Activated CD4-positive, alpha-beta T cell treated with anti-CD3 and anti-CD28 coated beads, Interleukin-2, amount 10 ng/mL, durations not matched to agents 7 days and 5 days (primary cell): ENCODE measurements at places on chromosomes 3 and 15. TPM values are rescaled to one million over a fixed set of nuclear protein-coding genes. Genes with fewer than 3 reads are reported as not detected.

The RNU5B-1 gene
- total RNA-seq = 36.1 TPM

The PYGO1 gene
- total RNA-seq = not detected

The SI gene
- total RNA-seq = not detected

The ABHD5 gene
- 13.0 TPM for total RNA-seq

The HYAL1 gene
- total RNA-seq = not detected

The IL17RD gene
- total RNA-seq = not detected

DNA sequence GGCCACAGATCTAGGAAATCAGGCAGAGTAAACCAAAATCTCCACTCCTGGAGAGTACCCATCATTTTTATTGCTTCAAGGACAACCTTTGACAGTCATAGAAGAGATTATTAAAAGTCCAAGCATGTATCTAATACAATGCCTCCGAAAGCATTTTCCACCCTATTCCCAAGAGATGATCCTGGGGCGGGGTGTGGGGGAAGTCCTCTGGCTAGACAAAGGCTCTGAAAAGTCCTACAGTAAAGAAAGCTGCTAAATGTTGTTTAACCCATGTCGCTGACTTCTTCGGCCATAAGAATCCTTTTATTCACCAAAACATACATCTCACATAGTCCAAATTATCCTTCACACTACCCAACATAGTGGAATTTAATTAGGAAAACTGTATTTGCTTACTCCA, 115.7 kb upstream of the STT3B start:
- H3K27me3 ChIP-seq = no peaks in the 10 kb centered on the region
- no peaks in the 10 kb centered on the region for H3K36me3 ChIP-seq
- DNase-seq = no peak
- H3K27ac ChIP-seq = no peak overlapping the region
- peaks cover 6% of the 10 kb centered on the region for H3K4me1 ChIP-seq

DNA sequence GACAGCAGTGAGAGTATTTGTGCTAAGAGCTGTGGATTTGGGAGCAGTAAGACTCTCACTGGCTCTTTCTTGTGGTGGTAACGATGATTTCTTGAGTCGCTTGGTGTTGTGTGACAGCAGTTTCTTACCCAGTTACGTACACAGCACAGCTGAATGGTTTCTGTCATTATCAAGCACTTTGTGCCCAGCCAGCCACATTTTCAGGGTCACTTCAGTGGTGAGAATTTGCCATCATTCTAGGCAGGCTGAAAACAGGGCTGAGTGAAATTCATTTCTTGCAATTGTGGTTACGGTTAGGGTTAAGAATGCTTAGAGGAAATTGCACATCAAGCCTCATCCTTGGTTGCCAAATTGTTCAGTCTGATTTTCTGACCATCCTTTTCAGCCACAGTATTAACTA, 130.1 kb downstream of the RYR3 start:
- H3K27ac ChIP-seq = no peak overlapping the region
- no peaks in the 10 kb centered on the region for H3K4me1 ChIP-seq
- H3K4me3 ChIP-seq = no peak overlapping the region

- no peak overlapping the region for H3K4me3 ChIP-seq
- no peaks in the 10 kb centered on the region for H3K36me3 ChIP-seq
- no peak overlapping the region for H3K27ac ChIP-seq
- no peak for DNase-seq
- peaks cover 3% of the 10 kb centered on the region for H3K27me3 ChIP-seq
These were observed 35.9 kb upstream of the IREB2 start for GRCh38 chr15:78402061-78402610.

DNA sequence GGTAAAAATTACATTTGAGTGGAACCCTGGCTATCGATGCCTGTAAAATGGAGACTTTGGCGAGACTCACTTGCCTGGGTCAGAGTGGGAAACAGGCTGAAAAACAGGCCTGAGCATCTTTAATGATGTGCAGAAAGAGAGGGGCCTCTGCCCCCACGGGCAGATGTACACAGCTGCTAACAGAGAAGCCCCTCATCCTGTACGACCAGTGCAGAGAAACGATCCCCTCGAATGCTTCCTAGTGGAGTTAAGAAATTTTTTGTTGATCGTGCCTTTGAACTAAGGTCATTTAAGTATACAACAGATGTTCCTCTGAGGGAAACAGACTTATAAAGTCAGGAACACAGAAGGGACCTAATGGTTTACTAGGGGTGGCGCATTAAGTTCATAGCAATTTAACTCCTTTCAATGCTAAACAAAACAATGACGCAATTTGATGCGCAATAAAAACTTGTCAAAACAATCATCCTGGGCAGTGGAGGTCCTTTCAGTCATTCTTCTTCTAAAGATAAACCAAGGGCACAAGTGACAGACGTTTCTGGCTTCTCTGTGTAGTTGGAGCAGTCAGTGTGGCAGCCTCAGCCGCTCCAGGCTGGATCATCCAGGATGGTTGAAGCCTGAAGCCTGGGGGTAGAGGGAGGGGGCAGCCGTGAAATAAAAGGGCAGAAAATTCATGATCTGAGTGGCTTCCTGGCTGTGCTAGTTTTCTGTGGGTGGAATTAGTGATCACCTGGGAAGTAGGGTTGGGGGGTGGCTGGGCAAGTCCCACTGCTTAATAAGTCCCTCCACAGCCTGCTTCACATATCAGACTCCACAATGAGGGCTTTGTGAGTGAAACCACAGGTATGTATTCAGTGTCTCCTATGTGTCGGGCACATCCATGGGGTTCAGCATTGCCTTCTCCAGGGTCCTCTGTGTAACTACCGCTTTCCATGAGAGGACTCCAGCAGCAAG, 50.8 kb upstream of the MRPS22 start:
- H3K36me3 ChIP-seq = no peaks in the 10 kb centered on the region
- DNase-seq = no peak
- H3K27ac ChIP-seq = no peak overlapping the region
- no peaks in the 10 kb centered on the region for H3K27me3 ChIP-seq
- no peaks in the 10 kb centered on the region for H3K4me1 ChIP-seq

GRCh38 chr15:33865416-33865815, 102.9 kb upstream of the CHRM5 start:
- no peak for DNase-seq
- H3K27ac ChIP-seq = no peak overlapping the region
- peaks cover 3% of the 10 kb centered on the region for H3K36me3 ChIP-seq
- H3K4me1 ChIP-seq = no peaks in the 10 kb centered on the region
- H3K27me3 ChIP-seq = no peaks in the 10 kb centered on the region

GRCh38 chr3:19945969-19946831, 697 bp upstream of the RAB5A start:
- peak overlapping the region; percentile 98 for H3K4me3 ChIP-seq
- DNase-seq = no peak

DNA sequence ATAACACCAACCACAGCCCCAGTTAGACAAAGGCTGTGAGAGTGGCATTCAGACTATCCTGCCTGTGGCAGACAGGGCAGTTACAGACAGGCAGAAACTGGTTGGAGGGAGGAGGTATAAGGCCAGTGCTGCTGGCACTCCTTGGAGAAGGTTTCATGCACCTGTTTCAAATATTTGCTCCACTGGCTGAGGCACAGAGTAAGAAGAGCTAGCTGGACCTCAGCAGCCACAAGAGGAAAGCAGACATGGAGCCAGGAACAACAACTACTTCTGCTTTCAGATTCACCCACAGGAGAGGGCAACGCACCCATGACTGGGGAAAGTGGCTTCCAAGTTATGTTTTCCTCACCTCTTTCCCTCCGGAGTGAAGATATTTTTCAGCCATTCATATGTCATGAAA, 11.5 kb upstream of the PRKAR2A start:
- H3K4me1 ChIP-seq = peaks cover 2% of the 10 kb centered on the region
- no peak overlapping the region for H3K27ac ChIP-seq
- DNase-seq = no peak
- no peaks in the 10 kb centered on the region for H3K27me3 ChIP-seq

DNA sequence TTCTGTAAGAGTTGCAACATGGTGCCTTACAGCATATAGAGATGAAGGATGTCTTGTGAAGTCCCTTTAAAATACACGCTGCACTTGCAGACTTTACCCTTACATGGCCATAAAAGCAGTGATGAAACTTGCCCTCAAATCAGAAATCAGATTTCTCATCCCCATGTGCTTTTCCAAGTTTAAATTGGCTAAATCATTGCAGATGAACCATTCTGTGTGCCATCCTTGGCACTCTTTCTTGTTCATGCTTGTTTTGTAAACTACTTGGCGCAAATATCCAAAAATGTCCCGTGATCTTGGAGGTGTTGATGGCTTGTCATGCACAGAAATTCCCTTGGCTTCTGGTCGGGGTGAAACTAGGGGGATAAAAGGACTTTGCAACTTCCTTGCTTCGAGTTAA, 135.7 kb downstream of the LRIG1 start:
- no peak overlapping the region for H3K4me3 ChIP-seq
- no peaks in the 10 kb centered on the region for H3K4me1 ChIP-seq
- H3K27ac ChIP-seq = no peak overlapping the region
- no peaks in the 10 kb centered on the region for H3K27me3 ChIP-seq
- DNase-seq = no peak

- H3K36me3 ChIP-seq = no peaks in the 10 kb centered on the region
- no peak for DNase-seq
- H3K4me1 ChIP-seq = no peaks in the 10 kb centered on the region
- H3K27ac ChIP-seq = no peak overlapping the region
- H3K4me3 ChIP-seq = no peak overlapping the region
- peaks cover 50% of the 10 kb centered on the region for H3K27me3 ChIP-seq
These were observed 8.4 kb upstream of the ISL2 start for GRCh38 chr15:76328106-76328696.

DNA sequence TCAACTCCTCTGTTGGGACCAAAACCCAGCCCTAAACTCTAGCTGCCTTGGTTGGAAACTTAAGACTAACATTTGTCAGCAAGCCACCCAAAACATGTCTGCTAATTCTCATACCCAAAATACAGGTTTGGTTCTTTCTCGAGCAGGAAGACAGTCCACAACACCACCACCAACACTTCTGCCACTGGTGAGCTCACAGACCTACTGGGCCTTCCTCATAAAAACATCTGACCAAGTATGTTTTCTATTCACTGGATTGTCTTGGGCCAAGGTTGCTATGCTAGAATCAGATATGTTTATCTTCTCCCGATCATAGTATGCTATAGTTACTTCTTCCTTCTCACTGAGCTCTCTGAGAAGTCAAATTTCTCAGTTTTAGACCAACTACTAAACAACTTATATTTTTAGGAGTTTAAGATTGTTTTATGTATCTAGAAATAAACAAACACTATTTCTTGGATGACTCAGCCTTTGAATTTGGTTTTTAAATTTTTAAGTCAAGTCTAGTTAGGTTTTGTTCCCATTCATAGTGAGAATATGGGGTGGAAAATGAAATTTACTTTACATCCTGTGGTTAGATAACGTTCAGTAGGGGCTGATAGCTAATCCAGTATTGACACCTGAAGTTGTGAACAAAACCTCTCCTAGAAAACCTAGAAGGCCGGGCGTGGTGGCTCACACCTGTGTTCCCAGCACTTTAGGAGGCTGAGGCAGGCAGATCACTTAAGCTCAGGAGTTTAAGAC, 360.5 kb downstream of the RSL24D1 start:
- no peak overlapping the region for H3K4me3 ChIP-seq
- H3K4me1 ChIP-seq = no peaks in the 10 kb centered on the region
- no peak overlapping the region for H3K27ac ChIP-seq
- H3K27me3 ChIP-seq = no peaks in the 10 kb centered on the region
- H3K36me3 ChIP-seq = no peaks in the 10 kb centered on the region
- DNase-seq = no peak

DNA sequence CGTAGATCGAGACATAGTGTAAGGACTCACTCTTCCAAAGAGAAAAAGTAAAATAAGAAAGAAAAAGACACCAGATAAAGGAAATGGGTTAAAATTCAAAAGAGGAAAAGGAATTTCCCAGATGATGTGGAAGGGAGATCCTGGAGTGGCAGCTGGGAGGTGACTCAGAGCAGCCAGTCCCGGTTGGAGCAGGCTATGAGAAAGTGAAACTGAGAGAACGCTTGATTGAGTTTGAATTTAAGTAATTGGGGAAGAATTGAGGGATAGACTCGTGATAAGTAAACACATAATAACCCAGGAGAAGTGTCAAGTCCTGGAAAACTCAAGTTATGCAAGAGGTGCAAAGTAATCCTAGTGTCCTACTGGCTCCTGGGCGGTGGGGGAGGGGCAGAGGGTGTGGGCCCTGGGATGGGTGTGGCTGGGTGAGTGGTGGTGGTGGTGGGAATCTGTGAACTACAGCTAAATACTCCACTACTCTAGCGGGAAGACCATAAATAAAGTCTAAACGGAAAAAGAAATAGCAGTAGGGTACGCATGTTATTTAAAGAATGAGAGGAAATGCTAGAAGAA, 1.2 kb downstream of the PRR20G start:
- H3K27ac ChIP-seq = no peak overlapping the region
- H3K36me3 ChIP-seq = no peaks in the 10 kb centered on the region
- H3K27me3 ChIP-seq = no peaks in the 10 kb centered on the region
- H3K4me3 ChIP-seq = no peak overlapping the region

- no peak overlapping the region for H3K27ac ChIP-seq
- H3K36me3 ChIP-seq = peaks cover 40% of the 10 kb centered on the region
- no peak for DNase-seq
- H3K27me3 ChIP-seq = no peaks in the 10 kb centered on the region
- no peak overlapping the region for H3K4me3 ChIP-seq
- peaks cover 3% of the 10 kb centered on the region for H3K4me1 ChIP-seq
These were observed 16.0 kb downstream of the MAP2K5 start for GRCh38 chr15:67558502-67558901.

DNA sequence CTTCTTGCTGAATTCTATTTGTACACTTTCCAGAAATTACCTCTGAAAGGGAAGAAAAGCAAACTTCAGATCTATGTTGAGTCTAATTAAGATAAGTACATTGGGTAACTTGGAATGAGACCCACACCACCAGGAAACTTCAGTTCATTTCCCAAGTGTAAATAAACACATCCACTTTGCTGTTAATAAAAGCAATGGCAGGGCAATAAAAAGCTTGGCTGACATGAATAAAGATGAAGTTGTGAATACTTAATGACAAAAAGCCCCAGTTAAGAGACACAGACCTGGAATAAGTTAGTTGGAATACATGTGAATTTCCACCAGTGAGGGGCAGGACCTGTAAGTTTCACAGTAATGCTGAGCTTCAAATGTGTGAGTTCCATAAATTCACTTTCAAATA, 83.3 kb downstream of the MEX3B start:
- H3K36me3 ChIP-seq = no peaks in the 10 kb centered on the region
- no peak for DNase-seq
- H3K4me1 ChIP-seq = no peaks in the 10 kb centered on the region
- H3K27me3 ChIP-seq = peaks cover 3% of the 10 kb centered on the region

GRCh38 chr3:25405335-25405734, 22.7 kb upstream of the RARB start:
- H3K27me3 ChIP-seq = no peaks in the 10 kb centered on the region
- H3K36me3 ChIP-seq = no peaks in the 10 kb centered on the region
- DNase-seq = no peak
- H3K4me3 ChIP-seq = no peak overlapping the region

DNA sequence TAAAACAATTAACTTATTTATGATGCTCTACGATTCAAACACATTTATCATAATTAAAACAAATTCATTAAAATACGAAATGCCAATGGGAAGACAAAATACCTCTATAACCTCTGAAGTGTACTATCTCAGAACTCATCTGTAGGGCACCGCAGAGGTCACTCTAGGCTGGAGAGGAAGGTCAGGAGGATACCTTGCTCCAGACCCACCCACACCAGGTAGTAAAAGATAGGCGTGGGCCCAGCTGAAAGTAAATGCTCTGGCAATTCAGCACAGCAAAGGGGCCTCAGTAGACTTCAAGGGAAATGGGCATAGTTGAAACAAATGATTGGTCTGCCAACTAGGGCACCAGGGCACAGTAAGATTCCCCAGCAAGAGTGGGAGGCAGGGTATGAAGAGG, 26.0 kb upstream of the SPPL2A start:
- H3K27ac ChIP-seq = no peak overlapping the region
- DNase-seq = no peak
- no peaks in the 10 kb centered on the region for H3K27me3 ChIP-seq
- H3K4me3 ChIP-seq = no peak overlapping the region
- H3K4me1 ChIP-seq = no peaks in the 10 kb centered on the region
